ENCODE measurements at places on chromosomes 13 and 19.

DNA sequence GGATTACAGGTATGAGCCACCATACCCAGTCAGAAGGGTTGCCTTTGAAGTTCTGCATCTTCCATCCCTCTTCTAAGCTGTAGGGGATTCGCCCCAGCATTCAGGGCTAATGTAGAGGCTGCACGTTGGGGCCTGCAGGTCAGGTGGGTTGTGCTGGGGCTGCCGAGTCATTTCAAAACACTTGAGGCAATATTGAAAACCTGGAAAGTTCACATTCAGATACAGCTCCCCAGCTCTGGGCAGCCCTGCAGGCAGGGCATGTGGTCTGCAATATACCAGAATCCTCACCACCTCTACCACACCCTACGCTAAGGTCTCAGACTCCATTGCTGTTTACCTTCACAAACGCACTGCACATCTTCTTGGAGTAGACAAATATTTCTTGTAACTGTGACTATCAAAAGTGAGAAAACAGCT lies 24.6 kb downstream of the CCNE1 start:
- no peak for DNase-seq

- no peak for DNase-seq
Measured at GRCh38 chr19:2594319-2594718, 108.2 kb downstream of the GNG7 start.

GRCh38 chr13:51771418-51772104 lies 32.4 kb downstream of the DHRS12 start:
- DNase-seq: no peak

DNA sequence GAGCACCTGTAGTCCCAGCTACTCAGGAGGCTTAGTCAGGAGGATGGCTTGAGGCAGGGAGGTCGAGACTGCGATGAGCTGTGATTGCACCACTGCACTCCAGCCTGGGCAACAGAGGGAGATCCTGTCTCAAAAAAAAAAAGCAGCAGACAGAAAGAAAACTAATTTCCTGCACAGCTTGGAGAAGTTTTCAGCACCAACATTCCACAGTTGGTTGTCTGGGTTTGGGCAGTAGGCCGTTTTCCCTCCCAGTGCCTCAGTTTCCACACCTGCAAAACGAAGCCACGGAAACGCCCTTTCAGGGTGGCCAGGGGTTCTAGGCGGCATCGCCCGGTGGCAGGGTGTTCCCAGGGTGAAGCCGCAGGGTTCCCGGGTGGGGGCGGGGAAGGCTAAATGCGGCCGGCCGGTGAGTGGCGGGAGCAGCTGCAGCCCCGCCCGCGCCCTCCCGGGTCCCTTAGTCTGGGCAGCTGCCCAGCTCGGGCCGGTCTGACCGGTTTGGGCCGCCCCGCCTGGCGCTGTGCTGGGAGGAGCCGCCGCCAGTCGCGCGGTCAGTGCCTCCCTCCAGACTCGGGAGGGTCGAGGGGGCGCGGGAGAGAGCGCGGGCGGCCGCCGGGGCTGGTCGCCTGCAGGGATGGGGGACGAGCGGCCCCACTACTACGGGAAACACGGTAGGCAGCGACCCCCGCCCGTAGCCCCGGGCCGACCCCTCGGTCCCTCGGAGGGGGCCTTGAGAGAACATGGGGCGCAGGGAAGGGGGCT lies at the start of gene SLC44A2:
SLC44A2 (plus strand) TSS at position 551 of the 759 bp plus-strand sequence; CDS start at position 632, 81 bp downstream.
- DNase-seq: no peak

GRCh38 chr19:19549804-19550464 lies 11.9 kb downstream of the CILP2 start:
- DNase-seq: no peak

DNA sequence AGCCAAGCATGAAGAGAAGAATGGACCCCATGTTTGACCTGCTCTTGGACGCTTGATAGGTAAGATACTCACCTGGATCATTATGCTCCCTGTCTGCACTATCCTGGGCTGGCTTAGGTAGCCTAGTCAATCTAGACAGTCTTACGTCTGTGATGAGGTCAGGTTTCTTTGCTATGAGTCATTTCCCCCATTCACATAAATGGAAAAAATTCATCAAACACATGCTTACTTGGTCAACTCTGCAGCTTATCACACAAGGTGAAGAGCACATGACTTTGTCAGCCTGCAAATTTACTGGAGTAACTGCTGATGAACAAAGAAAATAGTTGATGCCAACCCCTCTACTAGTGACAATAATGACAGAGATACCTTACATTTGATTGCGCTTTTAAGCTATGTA lies 170.0 kb downstream of the NUFIP1 start:
- no peak for DNase-seq

DNA sequence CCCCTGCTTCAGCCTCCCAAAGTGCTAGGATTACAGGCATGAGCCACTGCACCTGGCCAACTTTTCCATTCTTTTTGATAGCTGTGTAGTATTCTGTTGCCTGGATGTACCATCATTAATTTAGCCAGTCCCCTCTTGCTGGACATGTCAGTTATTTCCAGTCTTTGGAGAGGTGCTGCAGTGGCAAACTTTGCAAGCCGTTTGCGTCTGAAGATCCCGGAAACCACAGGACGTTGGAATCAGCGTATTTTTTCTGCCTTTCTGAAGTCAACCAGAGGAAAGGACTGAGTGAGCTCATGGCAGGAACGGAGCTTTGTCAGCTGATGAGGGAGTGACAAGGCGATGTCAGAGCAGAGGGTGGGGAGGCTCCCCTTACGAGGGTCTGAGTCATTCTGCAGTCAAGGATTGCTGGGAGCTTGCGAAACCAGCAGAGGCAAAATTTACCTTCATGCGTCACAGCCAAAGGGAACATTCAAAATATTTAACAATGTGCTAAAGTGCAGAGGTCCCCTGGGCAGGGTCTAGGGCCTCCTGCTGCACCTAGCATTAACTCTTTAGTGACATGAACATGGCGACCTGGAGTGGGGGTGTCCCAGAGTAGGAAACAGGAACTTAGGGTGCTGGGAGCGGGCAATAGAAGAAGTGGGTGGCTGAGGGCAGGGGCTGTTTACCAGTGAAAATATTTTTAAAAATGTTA lies 5.6 kb downstream of the C5AR1 start:
- DNase-seq: no peak

DNA sequence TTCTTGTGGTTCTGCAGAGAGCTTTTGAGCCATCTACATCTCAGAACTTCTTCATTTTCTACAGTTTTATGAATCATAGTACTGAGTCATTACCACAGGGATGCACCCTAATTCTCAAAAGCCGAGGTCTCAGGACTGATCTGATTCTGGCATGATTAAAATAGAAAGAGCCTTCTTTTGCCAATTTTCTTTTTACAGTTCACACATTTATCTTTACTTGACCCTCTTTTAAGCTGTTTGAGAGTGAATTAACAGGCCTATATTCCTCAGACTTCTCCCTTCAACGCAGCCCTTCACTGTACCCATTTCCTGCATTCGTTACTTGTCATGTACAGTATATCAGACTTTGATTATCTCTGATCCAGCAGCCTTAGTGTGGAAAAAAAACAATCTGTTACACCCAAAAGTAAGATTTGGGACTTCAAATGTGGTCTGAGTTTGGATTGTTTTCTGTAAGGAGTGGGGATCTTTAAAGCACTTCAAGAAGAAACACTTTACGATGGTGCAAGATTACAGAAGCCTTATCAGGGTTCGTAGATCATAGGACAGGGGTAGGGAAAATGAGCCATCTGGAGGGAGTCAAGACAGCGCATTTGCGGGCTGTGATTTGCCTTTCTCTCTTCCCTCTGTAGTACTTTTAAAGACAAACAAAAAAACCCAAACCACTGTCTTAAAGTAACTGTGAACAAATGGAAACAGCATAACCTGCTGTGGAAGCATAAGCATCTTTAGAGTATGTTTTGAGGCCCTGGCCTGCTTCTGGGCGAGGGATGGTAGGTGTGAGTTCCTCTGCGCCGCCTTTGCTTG lies 15.3 kb upstream of the GPR183 start:
- peak; percentile 34 for DNase-seq

DNA sequence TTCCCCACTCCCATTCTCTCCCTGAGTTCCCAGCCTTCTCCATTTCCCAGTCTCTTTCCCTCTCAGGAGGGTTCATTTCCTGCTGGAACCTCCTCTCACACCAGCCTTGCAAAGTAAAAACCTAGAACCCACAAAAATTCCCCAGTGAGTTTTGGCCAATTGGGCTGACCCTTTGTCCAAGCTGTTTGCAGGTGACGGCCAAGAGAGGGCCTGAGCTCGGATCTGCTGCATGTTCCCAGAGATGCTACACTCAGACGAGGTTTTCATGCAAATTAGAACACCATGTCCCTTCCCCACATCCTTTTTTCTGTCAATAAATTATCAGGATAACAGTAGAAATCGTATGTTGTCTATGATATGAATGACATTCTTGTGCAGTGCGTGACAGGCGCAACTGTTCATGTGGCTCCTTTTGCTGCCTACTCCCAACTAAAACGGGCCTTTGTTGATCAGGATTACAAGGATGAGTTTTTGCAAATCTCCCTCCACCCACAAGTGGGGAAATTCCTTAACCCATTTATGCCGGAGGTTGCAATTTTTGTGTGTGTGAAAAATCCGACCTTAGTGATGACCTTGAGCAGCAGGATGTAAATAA lies 149.5 kb downstream of the CACNA1A start:
- no peak for DNase-seq

GRCh38 chr19:49672131-49672919 lies 4.7 kb upstream of the PRMT1 start:
- DNase-seq: peak; percentile 71

DNA sequence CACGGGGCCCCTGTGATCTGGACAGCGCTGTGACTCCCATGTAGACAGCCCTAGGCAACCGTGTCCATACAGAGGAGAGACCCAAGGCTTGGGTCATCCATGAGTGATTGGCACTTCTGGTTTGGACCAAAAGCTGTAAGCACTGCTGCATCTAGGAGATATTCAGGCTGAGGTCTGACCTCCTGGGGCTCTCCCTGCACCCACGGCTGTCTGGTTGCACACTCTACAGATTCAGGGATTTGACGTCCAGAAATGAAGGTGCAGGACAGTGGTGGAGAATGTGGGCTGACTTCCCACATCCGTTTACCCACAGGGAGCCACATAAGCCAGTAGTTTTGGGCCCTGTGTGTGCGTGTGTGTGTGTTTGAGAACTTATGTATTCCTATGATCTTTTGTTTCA lies 76.2 kb upstream of the ARHGEF7 start:
- DNase-seq: no peak

GRCh38 chr19:7868326-7868670 lies 5.9 kb downstream of the PRR36 start:
- DNase-seq: no peak

DNA sequence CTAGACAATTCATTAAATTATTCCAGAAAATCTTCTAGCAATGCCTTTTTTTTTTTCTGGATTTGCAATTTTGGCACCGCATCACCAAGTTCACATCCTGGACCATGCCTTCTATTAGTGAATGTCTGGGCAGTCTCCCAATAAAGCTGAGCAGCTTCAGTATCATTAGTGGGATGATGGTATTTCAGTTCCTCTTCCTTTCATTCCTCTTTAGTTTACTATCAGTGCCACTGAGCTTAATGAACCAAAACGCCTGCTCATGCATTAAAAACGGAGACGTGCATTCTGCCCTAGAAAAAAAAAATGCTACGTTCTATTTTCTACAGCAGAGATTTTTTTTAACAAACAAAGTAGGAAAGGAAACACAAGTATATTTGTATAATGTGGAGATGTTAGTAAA lies 343.0 kb downstream of the PCDH9 start:
- DNase-seq: no peak

DNA sequence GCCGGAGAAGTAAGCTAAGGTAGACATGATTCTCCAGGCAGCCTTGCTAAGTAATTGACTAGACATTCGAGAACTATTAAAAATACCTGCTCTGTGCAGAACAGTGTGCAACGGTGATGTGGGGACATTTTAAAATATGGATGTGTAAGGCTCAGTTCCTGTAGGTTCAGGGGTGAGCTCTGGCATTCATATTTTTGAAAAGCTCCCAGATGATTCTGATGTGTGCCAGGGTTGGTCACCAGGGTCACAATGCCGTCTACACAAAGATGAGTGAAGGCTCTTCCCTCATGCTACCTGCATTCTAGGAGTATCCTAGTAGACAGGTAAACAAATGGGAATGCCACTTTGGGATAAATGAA lies 702 bp upstream of the EPSTI1 start:
- DNase-seq: no peak

- DNase-seq: no peak
Measured at GRCh38 chr19:50548191-50549058, 19.8 kb downstream of the LRRC4B start.

- DNase-seq: no peak
Measured at GRCh38 chr19:44807652-44808462, 1.0 kb upstream of the BCAM start.

DNA sequence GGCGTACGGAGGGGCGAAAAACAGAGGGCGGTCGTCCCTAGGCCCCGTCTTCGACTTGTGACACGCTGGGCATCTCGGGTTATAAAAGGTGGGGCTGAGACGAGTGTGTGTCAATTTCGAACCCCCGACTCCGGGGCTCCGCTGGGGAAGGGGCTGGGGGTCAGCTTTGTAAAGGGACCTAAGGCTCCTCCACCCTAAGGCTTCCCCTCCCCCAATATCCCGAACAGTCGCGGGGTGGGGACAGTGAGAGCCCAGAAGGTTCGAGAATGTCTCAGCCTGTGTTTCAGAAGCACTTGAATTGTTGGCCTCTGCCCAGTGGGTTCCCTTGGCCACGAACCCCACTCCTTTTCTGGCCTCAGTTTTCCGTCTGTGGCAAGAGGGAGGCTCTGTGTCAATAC lies 450 bp downstream of the SELENOW start:
- DNase-seq: no peak

DNA sequence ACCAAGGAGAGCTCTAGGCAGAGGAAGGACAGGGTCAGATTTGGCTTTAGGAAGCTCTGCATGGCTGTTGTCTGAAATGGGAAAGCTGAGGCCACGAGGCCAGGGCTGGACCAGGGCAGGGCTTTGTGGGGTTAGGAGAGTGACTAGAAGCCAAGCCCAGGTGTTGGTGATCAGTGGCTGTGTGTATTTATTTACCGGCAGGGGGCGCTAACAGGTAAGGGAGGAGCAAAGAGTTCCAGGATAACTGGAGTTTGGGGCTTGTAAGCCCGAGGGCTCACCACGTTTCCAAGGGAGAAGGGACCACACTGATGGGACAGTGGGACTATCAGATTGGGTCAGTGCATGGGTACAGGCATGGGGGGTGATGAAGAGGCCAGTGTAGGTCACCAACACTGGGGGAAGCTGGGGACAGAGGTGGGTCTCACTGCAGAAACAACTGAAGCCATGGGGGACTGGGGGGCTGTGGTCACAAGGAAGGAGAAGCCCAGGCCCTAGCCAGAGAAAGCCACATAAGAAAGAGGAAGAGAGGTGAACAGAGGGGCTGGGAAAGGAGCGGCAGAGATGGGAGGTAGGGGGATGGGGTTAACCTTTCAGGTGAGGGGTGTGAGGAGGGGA lies 3.9 kb downstream of the TMEM147 start:
- DNase-seq: peak; percentile 50

- DNase-seq: no peak
Measured at GRCh38 chr13:53499576-53500133, 471.0 kb downstream of the OLFM4 start.

GRCh38 chr19:1512671-1513498 lies at the start of gene ADAMTSL5:
ADAMTSL5 (minus strand) TSS chr19:1513019; CDS start chr19:1510943, 2,076 bp downstream.
- peak; percentile 33 for DNase-seq

DNA sequence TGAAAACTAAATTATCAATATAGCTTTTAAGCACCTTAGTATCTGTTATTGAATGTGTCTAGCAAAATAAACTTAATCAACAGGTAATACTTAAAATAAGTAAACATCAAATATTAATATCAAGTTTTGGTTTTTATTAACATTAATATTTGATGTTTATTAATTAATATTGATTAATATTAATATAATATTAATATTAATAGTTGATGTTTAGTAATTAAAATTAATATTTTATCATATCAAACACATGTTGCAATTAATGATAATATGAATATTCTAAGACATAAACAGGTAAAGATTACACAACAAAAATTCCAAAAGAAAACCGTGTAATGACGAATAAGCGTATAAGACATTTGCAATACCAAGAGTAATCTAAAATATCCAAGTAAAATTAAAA lies 222.8 kb upstream of the PRR20A start:
- no peak for DNase-seq

Data from effector CD4-positive, alpha-beta T cell (primary cell).